ENCODE measurements at places on chromosomes 5 and 9. TPM values are rescaled to one million over a fixed set of nuclear protein-coding genes. Genes with fewer than 3 reads are reported as not detected.

- H3K36me3 ChIP-seq: no peaks in the 10 kb centered on the region
- DNase-seq: no peak
- no peak overlapping the region for H3K27ac ChIP-seq
- no peak overlapping the region for H3K4me3 ChIP-seq
Measured at GRCh38 chr9:121649476-121650216, 1.8 kb upstream of the DAB2IP start.

GRCh38 chr9:6078382-6079105 is 63.1 kb upstream of the RANBP6 start:
- H3K4me3 ChIP-seq: no peak overlapping the region
- no peaks in the 10 kb centered on the region for H3K4me1 ChIP-seq
- no peaks in the 10 kb centered on the region for H3K36me3 ChIP-seq
- no peak for DNase-seq
- no peak overlapping the region for H3K27ac ChIP-seq
- no peaks in the 10 kb centered on the region for H3K27me3 ChIP-seq

DNA sequence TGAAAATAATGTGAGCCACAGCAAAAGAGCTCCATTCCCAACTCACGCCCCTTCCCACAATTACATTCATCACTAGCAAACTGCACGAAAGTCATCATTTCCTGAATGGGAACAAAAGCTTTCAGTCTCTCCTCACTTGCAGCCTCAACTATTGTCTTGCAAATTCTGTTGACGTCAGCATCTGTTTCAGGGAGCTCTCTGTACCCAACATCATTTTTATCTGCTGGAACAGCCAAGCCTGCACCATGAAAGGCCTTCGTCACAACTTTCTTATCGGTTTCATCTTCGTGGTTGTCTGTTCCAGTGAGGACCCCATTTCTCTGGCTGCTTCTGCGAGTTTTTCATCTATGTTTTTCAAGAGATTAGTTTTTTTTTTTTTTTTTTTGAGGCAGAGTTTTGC is 14.3 kb upstream of the RNF130 start:
- no peak overlapping the region for H3K4me3 ChIP-seq
- peaks cover 6% of the 10 kb centered on the region for H3K4me1 ChIP-seq
- no peaks in the 10 kb centered on the region for H3K36me3 ChIP-seq
- no peak overlapping the region for H3K27ac ChIP-seq
- no peak for DNase-seq

DNA sequence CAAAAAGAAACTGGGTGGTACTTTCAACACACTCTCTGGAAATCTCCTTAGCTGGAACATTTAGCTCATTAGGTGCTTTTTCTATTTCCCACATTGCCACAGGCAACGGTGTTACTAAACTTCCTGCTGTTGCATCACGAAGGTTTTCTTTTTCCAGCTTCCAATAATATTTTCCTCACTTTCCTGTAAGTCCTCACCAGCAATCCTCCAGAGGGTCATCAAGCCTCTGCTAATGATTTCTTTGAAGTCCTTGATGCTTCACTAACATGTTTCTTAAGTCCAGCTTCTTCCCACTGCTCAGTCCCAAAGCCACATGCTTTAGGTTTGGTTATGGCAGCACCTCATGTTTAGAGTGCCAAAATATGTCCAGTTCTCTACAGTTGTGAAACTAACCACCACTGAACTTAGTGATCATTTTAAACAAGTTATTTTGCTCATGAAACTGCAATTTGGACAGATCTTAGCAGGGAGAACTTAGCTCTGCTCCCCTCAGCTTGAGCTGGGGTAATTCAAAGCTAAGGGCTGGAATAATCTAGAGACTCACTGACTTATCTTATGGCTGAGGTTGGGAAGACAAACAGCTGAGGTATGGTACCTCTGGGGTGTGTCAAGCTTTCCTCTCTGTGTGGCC is 39.9 kb upstream of the RETREG1 start:
- H3K36me3 ChIP-seq: no peaks in the 10 kb centered on the region
- no peak overlapping the region for H3K4me3 ChIP-seq
- H3K27me3 ChIP-seq: no peaks in the 10 kb centered on the region
- peak overlapping the region; percentile 72 for H3K27ac ChIP-seq

DNA sequence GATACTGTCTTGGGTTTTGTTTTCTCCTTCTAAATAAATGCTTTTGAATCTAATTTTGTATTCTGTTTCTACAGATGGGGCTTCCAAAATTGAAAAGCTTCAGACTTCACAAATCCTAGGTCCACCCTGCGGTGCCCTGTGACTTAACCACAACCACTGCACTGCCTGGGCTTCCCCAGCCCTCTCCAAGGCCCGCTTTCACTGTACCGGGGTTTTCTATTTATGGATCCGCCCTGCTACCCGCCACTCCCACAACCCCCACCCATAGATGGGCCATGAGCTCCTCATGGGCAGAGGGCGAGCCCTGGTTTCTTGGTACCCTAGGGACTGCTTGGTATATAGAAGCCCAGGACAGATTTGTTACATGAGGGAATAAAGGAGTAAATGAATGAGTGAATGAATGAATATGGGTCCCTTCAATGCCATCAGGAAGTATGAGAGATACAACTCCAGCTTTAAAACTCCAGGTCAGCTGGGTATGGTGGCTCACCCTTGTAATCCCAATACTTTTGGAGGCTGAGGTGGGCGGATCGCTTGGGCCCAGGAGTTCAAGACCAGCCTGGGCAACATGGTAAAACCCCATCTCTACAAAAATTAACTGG is 39.8 kb upstream of the NEK6 start:
- H3K36me3 ChIP-seq: no peaks in the 10 kb centered on the region
- H3K4me3 ChIP-seq: no peak overlapping the region
- no peaks in the 10 kb centered on the region for H3K27me3 ChIP-seq
- DNase-seq: no peak
- H3K27ac ChIP-seq: peak overlapping the region; percentile 79
- no peaks in the 10 kb centered on the region for H3K4me1 ChIP-seq

- peaks cover 12% of the 10 kb centered on the region for H3K4me1 ChIP-seq
- no peaks in the 10 kb centered on the region for H3K36me3 ChIP-seq
- H3K27ac ChIP-seq: no peak overlapping the region
- DNase-seq: no peak
Measured at GRCh38 chr9:130443456-130443801, 1.3 kb upstream of the ASS1 start.

DNA sequence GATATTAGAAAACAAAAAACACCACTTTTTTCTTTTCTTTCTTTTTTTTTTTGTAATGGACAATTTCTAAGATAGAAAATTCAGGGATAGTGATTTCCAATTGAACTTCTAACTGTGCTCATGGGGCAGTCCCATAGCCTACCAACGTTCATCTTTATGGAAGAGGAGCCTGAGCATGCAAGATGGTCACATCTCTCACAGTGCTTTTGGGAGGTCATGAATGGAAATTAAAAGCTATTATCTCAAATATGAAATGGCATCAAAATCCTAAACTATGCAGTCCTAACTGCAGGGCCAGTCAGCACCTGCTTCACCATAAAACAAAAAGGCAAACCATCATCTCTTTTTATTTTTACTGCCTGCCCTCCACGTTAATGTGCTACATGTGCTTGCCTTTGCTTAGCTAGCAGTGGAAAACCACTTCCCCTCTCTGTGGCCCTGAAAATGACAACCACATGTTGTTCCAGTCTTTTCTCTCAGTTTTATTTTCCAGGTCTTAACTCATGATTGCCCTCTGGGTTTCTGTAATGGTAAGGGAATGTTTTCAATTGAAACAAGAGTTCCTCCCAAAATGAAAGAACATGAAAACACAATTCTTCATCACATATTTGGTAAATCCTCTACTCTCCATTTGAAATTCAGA is 16.7 kb downstream of the IFNB1 start:
- H3K27ac ChIP-seq: no peak overlapping the region
- H3K27me3 ChIP-seq: no peaks in the 10 kb centered on the region
- H3K4me1 ChIP-seq: no peaks in the 10 kb centered on the region
- no peak overlapping the region for H3K4me3 ChIP-seq
- DNase-seq: no peak
- H3K36me3 ChIP-seq: no peaks in the 10 kb centered on the region

- no peak for DNase-seq
- H3K4me3 ChIP-seq: no peak overlapping the region
- H3K27ac ChIP-seq: no peak overlapping the region
Measured at GRCh38 chr9:87243602-87244001, 254.1 kb upstream of the DAPK1 start.

GRCh38 chr9:109244179-109245132 is 76.4 kb downstream of the EPB41L4B start:
- no peaks in the 10 kb centered on the region for H3K4me1 ChIP-seq
- DNase-seq: peak; percentile 83
- H3K4me3 ChIP-seq: no peak overlapping the region
- peaks cover 5% of the 10 kb centered on the region for H3K36me3 ChIP-seq
- no peak overlapping the region for H3K27ac ChIP-seq
- no peaks in the 10 kb centered on the region for H3K27me3 ChIP-seq

- DNase-seq: no peak
- H3K27ac ChIP-seq: no peak overlapping the region
- H3K36me3 ChIP-seq: no peaks in the 10 kb centered on the region
- H3K4me1 ChIP-seq: no peaks in the 10 kb centered on the region
- no peaks in the 10 kb centered on the region for H3K27me3 ChIP-seq
- no peak overlapping the region for H3K4me3 ChIP-seq
Measured at GRCh38 chr5:98318386-98318785, 455.1 kb upstream of the RGMB start.

- DNase-seq: no peak
- no peaks in the 10 kb centered on the region for H3K4me1 ChIP-seq
- H3K4me3 ChIP-seq: no peak overlapping the region
- H3K27ac ChIP-seq: no peak overlapping the region
Measured at GRCh38 chr5:62596691-62597090, 18.1 kb downstream of the LRRC70 start.

GRCh38 chr5:103243665-103244064 is 14.9 kb upstream of the MACIR start:
- no peak overlapping the region for H3K27ac ChIP-seq
- H3K36me3 ChIP-seq: no peaks in the 10 kb centered on the region
- no peaks in the 10 kb centered on the region for H3K27me3 ChIP-seq
- no peak for DNase-seq
- no peak overlapping the region for H3K4me3 ChIP-seq

GRCh38 chr5:8906303-8906967 is 639.4 kb downstream of the SEMA5A start:
- no peaks in the 10 kb centered on the region for H3K4me1 ChIP-seq
- H3K27me3 ChIP-seq: no peaks in the 10 kb centered on the region
- no peak overlapping the region for H3K4me3 ChIP-seq
- H3K36me3 ChIP-seq: no peaks in the 10 kb centered on the region

DNA sequence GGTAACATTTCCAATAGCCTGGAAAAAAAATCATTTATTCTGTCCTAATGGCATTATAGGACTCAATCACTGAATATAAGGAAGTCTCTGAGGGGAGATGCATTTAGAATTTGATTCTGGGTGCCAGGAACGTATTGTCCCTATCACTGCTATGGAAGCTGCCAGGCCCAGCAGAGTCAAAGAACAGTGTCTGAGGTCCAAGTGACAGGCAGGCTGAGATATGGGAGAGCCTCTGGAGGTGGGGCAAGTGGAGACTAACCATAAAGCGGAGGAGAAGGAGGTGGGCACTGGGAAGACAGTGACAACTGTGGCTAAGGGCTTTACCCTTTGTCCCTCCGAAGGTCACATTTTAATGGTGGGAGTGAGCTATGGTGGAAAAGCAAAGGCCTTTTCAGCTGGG is 505.5 kb downstream of the CTNND2 start:
- no peak overlapping the region for H3K4me3 ChIP-seq
- H3K27ac ChIP-seq: no peak overlapping the region
- no peaks in the 10 kb centered on the region for H3K27me3 ChIP-seq
- H3K36me3 ChIP-seq: no peaks in the 10 kb centered on the region
- DNase-seq: no peak

DNA sequence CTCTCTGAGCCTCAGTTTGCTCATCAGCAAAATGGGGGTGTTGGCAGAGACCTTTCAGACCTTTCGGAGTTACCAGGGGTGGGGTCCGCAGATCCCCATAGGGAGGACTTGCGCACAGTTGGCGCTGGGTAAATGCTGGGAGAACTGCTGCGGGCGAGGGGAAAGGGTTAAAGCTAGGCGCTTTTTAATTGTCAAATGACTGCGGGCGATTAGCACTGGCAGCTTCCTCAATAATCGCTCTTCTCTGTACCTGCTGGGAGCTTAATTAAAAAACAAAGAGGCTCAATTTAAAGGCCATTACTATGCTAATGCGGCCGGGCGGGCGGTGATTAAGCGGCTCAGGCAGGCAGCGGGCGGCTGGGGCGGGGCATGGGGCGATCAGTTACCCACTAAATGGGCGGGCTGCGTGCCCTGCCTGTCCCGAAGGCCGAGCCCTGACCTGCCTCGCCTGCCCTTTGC is 63.0 kb downstream of the LMX1B start:
- no peak overlapping the region for H3K27ac ChIP-seq
- H3K4me1 ChIP-seq: no peaks in the 10 kb centered on the region
- no peaks in the 10 kb centered on the region for H3K36me3 ChIP-seq
- peaks cover 82% of the 10 kb centered on the region for H3K27me3 ChIP-seq
- no peak overlapping the region for H3K4me3 ChIP-seq
- DNase-seq: no peak

- H3K36me3 ChIP-seq: no peaks in the 10 kb centered on the region
- no peak for DNase-seq
- H3K27me3 ChIP-seq: no peaks in the 10 kb centered on the region
- no peak overlapping the region for H3K27ac ChIP-seq
- H3K4me1 ChIP-seq: no peaks in the 10 kb centered on the region
Measured at GRCh38 chr9:33861917-33862453, 45.0 kb downstream of the UBE2R2 start.

GRCh38 chr5:102278231-102278630 is 17.9 kb downstream of the SLCO4C1 start:
- no peak for DNase-seq
- no peaks in the 10 kb centered on the region for H3K27me3 ChIP-seq
- no peak overlapping the region for H3K4me3 ChIP-seq
- H3K36me3 ChIP-seq: no peaks in the 10 kb centered on the region
- H3K4me1 ChIP-seq: no peaks in the 10 kb centered on the region
- no peak overlapping the region for H3K27ac ChIP-seq

DNA sequence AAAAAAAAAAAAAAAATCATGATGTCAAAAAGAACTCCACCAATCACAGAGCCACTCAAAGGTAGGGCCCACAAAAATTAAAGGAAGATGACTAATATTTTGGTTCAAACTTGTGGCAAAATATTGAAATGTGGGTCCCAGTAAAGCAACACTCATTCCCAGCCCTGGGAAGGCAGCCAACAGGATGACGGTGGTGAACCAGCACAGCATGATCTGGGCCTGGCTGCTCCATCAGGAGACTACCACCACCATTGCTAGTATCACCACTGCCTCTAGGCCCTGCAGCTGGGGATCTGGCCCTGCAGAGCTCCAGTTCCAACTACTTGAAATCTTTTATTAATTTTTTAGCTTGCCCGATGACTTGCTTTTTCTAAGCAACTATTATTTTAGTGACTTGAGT is 206.8 kb upstream of the ITGA1 start:
- H3K4me3 ChIP-seq: no peak overlapping the region
- no peak overlapping the region for H3K27ac ChIP-seq

Gene DDX41
- 121 TPM for total RNA-seq

Gene CARTPT
- not detected for total RNA-seq

Gene CTNND2
- 5.7 TPM for total RNA-seq

Gene LHX3
- not detected for total RNA-seq

Gene TMC1
- 0.30 TPM for total RNA-seq

Gene RFX3
- total RNA-seq: 14.9 TPM

Gene PALM2AKAP2
- 9.0 TPM for total RNA-seq

Gene SLC6A7
- not detected for total RNA-seq

Gene RASEF
- 3.6 TPM for total RNA-seq

Gene ANKRD33B
- 26.2 TPM for total RNA-seq

Measured in tibial nerve (tissue), 4 donors.